ENCODE measurements at places on chromosomes 7 and 10. TPM values are rescaled to one million over a fixed set of nuclear protein-coding genes. Genes with fewer than 3 reads are reported as not detected.

The TMEM213 gene
- 43.8 TPM for total RNA-seq

The ODAD2 gene
- total RNA-seq: 0.35 TPM

The PDE6C gene
- total RNA-seq: not detected

The HOXA7 gene
- total RNA-seq: 10.2 TPM

The GFRA1 gene
- 43.8 TPM for total RNA-seq

The DGKB gene
- total RNA-seq: 4.6 TPM

The ALOX5 gene
- 17.9 TPM for total RNA-seq

The TWIST1 gene
- 11.3 TPM for total RNA-seq

The CNTNAP2 gene
- 41.5 TPM for total RNA-seq

The UBE2D4 gene
- 12.4 TPM for total RNA-seq

The GNAT3 gene
- not detected for total RNA-seq

The BLVRA gene
- 24.2 TPM for total RNA-seq

The RAB18 gene
- total RNA-seq: 40.5 TPM
